Fibroblast of skin of abdomen (primary cell): ENCODE measurements at places on chromosomes 16 and 17.

- peak; percentile 92 for DNase-seq
Measured at GRCh38 chr16:1839554-1839953, 12.5 kb downstream of the FAHD1 start.

- DNase-seq: no peak
Measured at GRCh38 chr17:67855504-67856324, 30.4 kb downstream of the BPTF start.

- DNase-seq: peak; percentile 41
Measured at GRCh38 chr17:42531455-42532354, 4.3 kb upstream of the NAGLU start.

GRCh38 chr16:87303431-87303930 is 13.7 kb downstream of the C16orf95 start:
- no peak for DNase-seq

- no peak for DNase-seq
Measured at GRCh38 chr17:79255926-79256585, 181.4 kb downstream of the ENGASE start.

- no peak for DNase-seq
Measured at GRCh38 chr16:31221357-31222160, 4.6 kb upstream of the PYDC1 start.

DNA sequence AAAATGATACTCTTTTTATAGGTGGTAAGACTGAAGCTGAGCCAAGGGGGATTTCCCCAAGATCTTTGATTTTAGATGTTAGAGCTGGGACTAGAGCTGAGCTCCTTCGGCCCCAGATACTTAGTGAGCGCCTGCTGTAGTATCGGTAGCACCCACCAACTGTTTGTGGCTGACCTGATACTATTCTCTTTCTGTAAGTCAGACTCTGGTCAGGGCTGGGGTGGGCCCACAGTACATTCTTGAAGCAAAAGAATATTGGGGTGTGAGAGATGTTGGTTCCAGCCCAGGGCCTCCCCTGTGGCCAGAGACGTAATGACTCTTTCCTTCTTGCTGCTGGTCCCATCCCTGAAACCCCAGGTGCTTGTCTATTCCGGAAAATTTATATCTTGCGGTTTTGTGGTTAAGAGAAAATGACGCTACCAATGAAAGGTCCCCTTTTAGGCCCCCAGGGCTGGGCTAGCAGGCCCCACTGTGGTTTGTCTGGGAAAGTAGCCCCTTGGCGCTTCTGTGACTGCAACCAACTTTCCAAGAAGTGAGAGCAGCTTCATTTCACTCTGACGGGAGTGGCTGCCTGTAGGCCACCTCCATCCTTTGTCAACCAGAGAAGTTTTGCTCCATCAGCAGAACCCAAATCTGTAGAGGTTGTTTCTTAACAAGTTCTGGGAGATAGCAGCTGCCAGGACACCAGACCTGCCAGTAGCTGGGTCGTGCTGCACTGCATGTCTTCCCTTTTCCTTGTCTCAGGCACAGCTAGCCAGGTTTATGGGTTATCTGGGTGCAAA is 86.4 kb upstream of the LGALS9 start:
- peak; percentile 66 for DNase-seq

GRCh38 chr17:2871720-2872119 is 75.5 kb downstream of the RAP1GAP2 start:
- DNase-seq: no peak

GRCh38 chr17:9266031-9266680 is 244.8 kb downstream of the NTN1 start:
- no peak for DNase-seq

GRCh38 chr17:70938336-70938735 is 769.0 kb downstream of the KCNJ2 start:
- DNase-seq: no peak

DNA sequence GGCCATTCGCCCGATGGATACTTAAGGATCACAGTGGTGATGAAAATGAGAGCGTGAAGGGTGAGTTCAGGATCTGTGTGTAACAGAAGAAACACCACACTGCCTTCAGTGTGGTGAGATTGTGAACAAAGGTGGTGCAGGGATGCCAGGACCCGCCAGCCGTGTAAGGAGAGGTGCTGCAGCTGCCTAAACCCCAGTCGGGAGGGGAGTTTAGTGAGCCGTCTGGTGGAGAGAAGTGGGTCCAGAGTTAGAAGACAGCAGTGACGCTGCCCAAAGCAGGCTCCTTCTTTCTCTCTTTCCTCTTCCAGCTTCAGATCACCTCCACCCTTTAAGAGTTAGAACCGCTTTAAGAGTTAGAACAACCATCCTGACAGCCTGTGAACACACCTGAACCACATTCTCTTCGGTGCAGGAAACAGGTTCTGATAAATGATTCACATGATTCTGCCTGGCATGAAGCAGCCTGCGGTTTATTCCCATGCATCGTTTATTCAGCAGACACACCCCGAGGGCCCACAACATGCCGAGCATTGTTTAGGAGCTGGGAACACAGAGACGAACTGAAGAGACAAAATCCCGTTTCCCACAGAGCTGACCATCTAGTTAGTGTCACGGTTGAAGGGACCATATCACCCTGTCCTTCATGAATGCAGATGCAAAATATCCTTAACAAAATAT is 84.0 kb upstream of the DNAH17 start:
- no peak for DNase-seq

- DNase-seq: no peak
Measured at GRCh38 chr16:11370084-11370931, 25.0 kb downstream of the RMI2 start.

DNA sequence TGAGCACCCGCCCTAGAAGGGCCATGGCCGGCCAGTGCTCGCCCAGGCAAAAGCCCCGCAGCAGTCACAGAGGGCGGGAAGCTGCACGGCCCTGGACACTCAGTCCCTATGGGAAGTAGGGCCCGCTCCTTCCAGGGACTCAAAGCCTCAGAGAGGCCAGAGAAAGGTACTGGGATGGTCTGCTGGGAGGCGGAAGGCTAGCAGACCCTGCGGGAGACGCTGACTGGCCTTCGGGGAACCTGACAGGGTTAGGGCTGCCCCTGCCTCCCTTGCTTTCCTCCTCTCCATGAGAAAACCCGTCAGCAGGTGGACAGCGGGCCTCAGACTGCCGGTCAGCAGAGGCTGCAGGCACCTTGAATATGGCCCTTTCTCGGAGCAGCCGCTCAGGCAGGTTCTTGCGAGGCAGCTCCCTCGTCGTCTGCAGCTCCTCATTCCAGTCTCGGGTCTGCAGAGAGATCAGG is 11.5 kb downstream of the CLUH start:
- no peak for DNase-seq

DNA sequence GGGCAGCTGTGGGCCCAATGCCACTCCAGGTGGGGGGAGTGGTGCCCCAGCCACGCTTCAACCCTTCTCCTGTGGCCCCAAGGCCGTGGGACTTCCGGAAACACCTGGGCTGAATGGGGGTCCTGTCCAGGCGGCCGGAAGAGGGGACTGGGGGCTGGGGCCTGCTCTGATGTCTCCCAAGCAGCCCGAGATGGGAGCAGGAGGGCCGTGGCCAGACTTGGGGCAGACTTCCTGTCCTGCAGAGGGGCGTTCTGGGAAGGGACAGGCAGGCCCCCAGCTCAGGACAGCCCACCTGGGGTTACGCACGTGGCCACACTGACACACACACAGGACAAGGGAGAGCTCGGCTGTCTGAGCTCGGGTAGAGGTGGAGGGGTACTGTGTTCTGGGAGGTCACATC is 5.1 kb downstream of the HSD3B7 start:
- no peak for DNase-seq

GRCh38 chr16:67805718-67806427 is 487 bp downstream of the RANBP10 start:
- DNase-seq: no peak

- DNase-seq: no peak
Measured at GRCh38 chr16:50246299-50247122, 19.8 kb upstream of the ADCY7 start.

GRCh38 chr17:40309949-40310510 is 1.1 kb downstream of the RARA start:
- DNase-seq: no peak

- DNase-seq: no peak
Measured at GRCh38 chr17:68731465-68731864, 130.3 kb upstream of the FAM20A start.

DNA sequence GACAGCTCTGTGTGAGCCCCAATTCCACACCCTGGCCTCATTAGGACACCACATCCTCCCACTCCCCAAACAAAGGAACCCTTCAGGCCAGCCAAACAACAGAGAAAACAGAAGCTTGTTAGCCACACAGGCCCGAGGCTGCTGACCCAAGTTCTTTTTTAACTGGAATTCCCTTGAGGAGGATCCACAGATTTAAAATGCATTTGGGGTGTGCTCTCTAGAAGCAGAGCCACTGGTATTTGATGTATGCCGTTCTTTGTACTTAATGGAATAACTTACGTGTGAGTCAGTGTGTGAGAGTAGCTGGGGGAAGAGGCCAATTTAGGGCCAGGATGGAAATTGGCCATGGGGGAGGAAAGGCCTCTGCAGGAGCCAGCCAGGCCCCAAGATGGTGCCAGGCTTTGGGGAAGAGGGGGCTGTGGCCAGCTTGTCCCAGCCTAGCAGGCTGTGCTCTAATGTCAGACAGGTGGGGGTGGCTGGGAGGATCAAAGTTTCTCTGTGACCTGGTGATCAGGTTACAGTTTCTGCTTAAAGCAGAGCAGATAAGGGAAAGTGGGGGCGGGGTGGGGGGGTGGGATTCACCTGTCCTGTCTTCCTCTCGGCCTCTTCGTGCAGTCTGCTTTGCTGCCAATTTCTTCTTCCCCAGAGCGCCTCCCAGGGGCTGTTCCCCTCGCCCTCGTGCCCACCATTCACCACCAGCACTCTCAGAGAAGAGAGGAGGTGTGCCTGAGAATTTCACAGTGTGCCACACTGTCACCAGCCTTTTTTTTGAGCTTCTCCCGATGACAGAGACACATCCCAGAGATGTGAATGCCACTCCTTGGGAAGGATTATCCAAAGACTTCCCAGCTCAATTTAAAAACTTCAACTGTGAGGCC is 50.8 kb downstream of the TOM1L2 start:
- DNase-seq: peak; percentile 97

- no peak for DNase-seq
Measured at GRCh38 chr16:647173-647902, 1.8 kb upstream of the WDR90 start.

- DNase-seq: peak; percentile 48
Measured at GRCh38 chr16:77171745-77172635, 19.0 kb upstream of the MON1B start.

DNA sequence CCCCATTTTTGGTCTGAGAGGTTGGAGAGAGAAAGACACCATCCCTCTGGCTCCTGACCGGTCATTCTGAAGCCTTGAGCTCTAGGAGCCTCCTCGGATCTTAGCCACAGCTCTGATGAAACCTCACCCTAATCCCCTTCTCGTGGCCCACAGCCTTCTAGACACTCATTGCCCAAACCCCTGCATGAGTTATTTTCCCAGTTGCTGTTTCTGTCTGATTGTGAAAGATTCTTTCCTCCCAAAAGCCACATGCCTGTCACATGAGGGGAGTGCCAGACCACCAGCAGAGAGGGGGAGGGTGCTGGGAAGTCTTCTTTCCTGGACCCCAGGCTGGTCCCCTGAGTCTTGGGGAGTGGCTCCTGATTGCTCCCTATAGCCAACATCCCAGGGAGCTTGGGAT is 17.6 kb upstream of the ABR start:
- peak; percentile 89 for DNase-seq

- DNase-seq: no peak
Measured at GRCh38 chr17:65595071-65595656, 33.7 kb upstream of the AXIN2 start.

DNA sequence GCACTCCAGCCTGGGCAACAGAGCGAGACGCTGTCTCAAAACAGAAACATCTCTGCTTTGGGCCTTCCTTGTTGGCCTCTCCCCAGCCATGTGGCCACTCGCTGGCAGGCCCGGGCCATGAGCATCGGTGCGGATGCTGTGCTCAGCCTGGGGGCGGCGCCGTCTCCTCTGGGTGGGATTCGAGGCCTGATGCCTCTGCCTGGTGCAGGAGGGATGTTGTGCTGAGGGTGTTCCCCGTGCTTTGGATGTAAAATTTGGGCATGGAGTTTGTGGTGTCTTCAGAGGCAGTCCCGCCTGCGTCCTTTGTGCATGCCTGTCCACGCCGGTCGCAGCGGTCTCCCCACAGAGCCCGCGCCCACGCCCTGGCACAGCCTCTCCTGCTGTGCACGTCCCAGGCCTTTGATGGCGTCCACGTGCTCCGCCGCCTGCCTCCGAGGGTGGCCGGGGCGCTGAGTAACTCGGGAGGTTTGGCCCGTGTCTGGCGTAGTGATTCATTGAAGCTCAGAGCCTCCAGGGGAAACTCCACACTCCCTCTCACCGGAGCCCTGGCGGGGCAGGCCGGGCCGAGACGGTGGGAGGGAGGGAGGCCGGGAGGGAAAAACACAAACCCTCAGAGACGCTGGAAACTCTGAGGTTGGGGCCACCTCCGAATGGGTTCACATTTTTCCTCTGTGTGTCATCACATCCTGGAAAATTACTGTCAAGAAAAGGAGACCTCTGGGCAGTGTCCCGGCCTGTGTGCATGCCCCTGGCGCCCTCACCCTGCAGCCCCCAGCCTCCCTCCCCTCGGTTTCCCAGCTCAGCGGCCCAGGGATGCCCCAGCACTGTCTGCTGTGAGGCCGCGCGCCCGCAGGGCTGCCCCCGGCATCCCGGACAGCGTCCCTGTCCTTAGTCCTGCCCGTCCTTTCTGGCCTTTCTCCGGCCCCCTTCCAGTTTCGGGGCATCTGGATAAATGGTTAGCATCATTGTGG is 19.0 kb downstream of the CENPX start:
- DNase-seq: peak; percentile 97

- peak; percentile 55 for DNase-seq
Measured at GRCh38 chr16:66036184-66036583, 330.3 kb upstream of the CDH5 start.

- DNase-seq: peak; percentile 98
Measured at GRCh38 chr17:61307905-61308886, 91.4 kb upstream of the TBX2 start.

DNA sequence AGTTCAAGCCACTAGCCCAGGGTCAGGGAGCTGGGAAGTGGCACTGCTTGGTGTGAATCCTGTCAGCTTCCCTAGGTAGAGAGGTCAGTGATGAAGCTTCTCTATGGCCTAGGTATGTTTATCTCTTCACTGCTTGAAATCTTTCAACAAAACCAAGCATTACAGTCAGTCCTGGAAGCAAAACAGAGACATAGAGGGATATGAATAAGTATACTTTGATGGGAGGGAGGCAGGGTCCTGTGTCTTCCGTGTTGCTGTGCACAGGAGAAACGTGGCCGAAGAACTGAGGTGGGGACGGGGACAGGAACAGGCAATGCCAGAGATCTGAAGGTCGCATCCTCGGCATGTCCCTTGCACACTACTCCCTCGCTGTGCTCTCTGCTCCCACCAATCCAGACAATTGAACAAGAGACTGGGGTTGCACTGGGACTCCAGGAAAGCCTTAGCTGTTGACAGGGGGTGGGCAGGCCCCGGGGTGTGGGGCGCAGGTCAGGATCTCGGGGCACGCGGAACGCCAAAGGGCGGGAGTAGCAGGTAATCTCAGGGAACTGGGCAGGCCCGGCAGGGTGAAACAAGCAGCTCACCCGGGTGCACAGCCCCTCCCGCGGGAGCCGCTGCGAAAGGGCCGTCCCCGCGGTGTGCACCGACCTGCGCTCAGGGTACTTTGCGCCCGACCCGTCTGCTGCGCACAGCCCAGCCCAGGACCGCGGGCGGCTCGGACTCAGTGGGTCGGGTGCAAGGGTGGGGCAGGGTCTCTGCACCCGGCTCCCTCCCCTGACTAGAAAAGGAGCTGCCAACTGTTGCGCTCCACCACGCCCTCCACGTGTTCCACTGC is at the start of gene MT1H:
TSS of gene MT1H (plus strand) at position 810 of the 835 bp plus-strand sequence. CDS start 71 bp downstream, outside the sequence.
- DNase-seq: no peak

GRCh38 chr16:2595393-2596205 is 57.8 kb downstream of the PDPK1 start:
- DNase-seq: no peak

GRCh38 chr17:63481488-63481870 is 4.6 kb downstream of the ACE start:
- DNase-seq: no peak
